ENCODE measurements at places on chromosomes 3 and 15. TPM values are rescaled to one million over a fixed set of nuclear protein-coding genes. Genes with fewer than 3 reads are reported as not detected.

WDR49 gene
- 0.19 TPM for polyA plus RNA-seq

JMJD7 gene
- not detected for polyA plus RNA-seq

NOX5 gene
- polyA plus RNA-seq: 0.24 TPM

SLC12A8 gene
- polyA plus RNA-seq: 0.81 TPM

CHRD gene
- 23.7 TPM for polyA plus RNA-seq

GPR27 gene
- 2.9 TPM for polyA plus RNA-seq

C3orf80 gene
- polyA plus RNA-seq: 0.23 TPM

CD96 gene
- 2.0 TPM for polyA plus RNA-seq

TMCO5A gene
- not detected for polyA plus RNA-seq

FMN1 gene
- polyA plus RNA-seq: 2.2 TPM

REC114 gene
- polyA plus RNA-seq: not detected

PLA2G4E gene
- polyA plus RNA-seq: 1.3 TPM
